ENCODE measurements at places on chromosomes 13 and 19.
A peak's percentile ranks its signal among the peaks of the same experiment; 100 is the strongest.

- no peak for DNase-seq
These were observed 64.4 kb downstream of the TRPM4 start for GRCh38 chr19:49222011-49222410.

DNA sequence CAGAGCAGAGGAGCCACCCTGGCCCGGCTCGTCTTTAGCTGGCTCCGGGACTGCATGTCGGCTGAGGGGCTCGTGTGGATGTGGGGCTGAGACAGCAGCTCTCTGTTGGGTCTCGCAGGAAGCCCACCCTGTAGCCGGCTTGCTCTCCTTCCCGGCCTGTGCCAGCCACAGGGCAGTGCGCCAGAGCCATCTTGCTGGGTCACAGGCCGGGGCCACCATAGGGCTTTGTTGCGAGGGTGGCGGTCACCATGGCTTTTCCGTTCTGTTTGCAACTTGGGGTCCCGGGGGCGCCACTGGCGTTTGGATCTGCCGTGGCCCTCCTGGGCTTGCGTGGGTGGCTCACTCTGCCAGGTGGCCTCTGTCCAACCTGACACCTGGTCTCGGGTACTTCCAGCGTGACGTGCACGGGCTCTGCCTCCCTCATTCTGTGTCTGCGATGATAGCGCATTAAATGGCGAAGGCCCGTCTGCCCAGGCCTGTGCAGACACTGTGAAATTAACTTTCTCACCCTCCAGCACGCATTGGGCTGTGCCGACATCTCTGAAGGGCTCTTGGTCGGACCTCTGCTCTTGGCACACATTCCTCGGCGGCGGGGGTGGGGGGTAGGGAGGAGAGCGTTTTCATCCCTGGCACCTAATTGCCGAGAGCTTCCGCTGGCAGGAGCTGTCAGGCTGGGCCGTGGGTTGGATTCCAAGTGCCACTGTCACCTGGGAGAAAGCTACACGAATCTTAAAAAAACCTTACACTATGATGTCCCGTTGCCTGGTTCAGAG is 95.1 kb downstream of the KDM4B start:
- no peak for DNase-seq

GRCh38 chr13:26867451-26868091 is 107.0 kb upstream of the GPR12 start:
- DNase-seq: no peak

DNA sequence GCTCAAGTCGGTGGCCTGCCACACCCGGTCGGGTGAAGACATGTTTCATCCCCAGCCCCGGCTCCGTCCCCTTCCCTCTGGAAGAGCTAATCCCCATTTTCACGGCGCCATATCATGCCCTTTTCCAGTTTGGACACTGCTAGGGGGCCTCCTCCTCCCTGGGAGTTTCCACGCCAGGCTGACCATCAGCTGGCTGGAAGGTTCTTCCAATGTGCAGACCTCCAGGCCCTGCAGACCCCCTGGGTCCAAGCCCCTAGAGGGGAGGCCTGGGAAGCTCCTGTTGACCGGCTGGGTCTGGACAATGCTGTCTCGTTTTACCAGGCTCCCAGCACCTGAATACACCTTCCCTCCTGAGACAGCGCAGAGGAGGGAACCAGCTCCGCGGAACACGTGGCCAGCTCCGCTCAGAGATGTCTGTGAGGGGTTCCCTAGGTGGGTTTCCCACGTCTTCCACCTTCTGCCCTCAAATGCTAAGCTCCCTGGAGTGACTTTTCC is 44.7 kb upstream of the RANBP3 start:
- no peak for DNase-seq

GRCh38 chr13:101977475-101977874 is 424.4 kb downstream of the FGF14 start:
- no peak for DNase-seq

DNA sequence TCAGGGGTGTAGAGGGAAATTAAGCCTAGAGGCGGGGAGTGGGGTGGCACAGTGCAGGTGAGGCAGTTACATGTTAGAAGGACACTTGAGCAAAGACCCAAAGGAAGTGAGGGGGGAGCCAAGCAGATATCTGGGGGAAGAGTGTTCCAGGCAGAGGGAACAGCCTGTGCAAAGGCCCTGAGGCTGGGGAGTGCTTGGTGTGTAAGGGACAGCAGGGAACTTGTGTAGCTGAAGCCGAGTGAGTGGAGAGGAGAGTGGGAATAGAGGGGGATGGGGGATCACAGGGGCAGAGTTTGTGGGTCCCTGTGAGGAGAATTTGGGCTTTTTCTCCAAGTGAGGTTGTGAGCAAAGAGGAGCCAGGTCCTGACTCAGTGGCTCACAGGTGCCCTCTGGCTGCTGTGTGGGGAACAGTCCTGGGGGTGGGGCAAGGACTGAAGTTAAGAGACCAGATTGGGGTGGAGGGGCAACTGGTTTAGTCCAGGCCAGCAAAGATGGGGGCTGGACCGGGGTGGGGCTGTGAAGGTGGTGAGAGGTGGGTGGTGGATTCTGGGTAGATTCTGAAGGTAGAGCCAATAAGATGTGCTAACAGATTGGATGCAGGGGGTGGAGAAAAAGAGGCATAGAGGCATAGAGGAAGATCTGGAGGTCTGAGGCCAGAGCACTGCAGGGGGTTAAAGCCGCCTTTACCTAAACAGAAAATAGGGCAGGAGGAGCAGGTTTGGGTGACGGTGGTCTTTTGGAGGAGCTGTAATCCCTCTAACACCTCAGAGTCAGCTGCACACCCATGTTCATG is 75.3 kb downstream of the CACNA1A start:
- no peak for DNase-seq

DNA sequence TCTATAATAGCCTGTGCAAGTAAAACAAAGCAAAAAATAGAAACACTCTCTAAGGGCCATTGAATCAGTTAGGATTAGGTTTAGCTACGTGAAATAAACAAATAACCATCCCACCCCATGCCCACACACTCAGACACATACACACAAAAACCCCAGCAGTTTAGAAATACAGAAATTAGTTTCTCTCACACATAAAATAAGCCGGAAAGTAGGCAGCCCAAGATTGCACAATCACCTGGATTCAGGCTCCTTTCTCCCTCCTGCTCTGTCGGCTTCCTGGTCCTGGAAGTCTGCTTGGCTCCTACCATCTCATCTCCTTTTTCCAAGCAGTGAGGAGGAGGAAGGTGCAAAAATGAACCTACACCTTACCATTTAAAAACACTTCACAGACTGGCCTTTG is 22.6 kb upstream of the USP12 start:
- DNase-seq: no peak

- no peak for DNase-seq
These were observed 10.3 kb downstream of the PLD3 start for GRCh38 chr19:40358773-40359172.

- DNase-seq: peak; percentile 61
These were observed 717 bp downstream of the EEF2 start for GRCh38 chr19:3984584-3984907.

GRCh38 chr13:76873445-76873844 is 12.8 kb downstream of the KCTD12 start:
- no peak for DNase-seq

DNA sequence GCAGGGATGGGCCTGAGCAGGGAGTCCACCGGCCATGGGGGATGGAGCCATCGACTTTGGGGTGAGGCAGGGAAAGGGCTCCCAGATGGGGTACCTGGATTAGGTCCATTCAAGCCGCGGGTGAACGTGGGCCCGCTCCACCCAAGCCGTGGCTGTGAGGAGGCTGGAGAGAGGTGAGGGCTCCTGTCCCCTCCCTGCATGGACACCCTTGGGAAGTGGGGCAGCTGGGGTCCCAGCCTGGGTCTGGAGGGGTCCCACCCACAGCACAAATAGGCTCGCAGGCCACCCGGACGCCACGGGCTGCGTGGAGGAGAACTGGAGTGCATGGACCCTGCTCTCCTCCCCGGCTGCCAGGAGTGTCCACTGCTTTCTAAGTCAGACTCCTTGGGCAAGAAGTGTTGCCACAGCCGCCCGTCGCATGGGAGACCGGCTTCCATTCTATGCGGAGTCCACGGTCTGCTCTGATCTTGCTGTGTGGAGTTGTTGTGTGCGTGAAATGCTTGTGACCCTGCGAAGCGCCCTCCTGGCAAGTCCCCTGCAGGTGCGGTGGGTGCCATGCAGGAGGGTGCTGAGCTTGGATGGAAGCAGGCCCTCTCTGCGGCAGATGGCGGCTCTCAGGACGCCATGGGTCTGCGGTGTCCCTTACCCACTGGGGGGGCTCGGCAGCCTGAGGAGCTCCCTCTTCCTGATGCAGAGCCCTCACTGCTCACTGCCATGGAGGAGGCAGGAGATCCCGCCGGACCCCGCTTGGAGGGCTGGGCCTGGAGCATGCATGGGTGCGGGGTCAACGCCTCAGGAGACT is 2.0 kb downstream of the DAZAP1 start:
- DNase-seq: no peak

DNA sequence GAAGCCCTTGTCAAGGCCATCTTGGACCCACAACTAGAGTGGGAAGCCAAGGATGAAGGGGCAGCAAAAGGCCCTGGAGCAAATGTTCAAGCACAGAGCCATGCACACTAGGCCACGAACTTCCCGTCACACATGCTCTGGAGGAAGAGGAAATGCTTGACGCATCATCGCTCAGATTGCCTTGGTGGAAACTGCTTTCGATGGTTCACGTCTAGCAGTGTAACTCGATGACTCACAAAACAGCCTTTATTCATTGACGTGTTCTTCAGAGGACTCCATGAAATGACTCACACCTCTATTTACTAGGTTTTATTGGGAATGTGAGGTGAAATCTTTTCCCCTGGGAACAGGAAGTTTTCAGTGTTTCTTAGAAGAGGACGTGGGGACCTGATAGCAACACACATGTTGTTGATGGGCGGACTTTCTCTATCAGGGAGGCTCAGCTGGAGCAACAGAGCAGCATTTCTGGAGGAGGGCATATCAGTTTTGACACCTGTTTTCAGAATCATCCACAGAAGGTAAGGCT is 79.8 kb upstream of the FLT1 start:
- peak; percentile 7 for DNase-seq
